Activated CD4-positive, alpha-beta T cell treated with anti-CD3 and anti-CD28 coated beads, Interleukin-2, Interleukin-6, amounts not matched to agents 100 ng/mL and 50 ng/mL, durations not matched to agents 16 hours and 8 hours (primary cell): ENCODE measurements at places on chromosomes 11 and 22.

- no peak for DNase-seq
These were observed 4.6 kb downstream of the C11orf96 start for GRCh38 chr11:43947003-43947500.

DNA sequence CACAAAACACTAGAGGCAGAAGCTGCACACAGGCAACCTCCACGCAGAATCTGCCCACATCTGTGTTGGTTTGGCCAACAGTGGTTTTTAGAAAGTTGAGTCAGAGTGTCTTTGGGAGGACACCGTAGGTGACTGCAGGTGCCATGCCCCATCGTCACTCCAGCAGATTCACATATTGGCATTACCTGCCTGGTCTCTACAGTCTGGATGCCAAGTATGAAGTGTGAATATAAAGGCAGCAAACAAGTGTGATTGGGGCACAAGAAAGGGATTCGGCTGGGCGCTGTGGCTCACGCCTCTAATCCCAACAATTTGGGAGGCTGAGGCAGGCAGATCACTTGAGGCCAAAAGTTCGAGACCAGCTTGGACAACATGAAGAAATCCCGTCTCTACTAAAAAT lies 11.0 kb upstream of the FXYD2 start:
- DNase-seq: no peak

GRCh38 chr11:102757823-102758549 lies 22.4 kb downstream of the MMP10 start:
- no peak for DNase-seq

- DNase-seq: peak; percentile 54
These were observed 2.9 kb upstream of the HTATIP2 start for GRCh38 chr11:20360650-20361049.

- DNase-seq: no peak
These were observed 347.2 kb upstream of the B3GAT1 start for GRCh38 chr11:134759274-134759673.

GRCh38 chr11:114773541-114774338 lies 95.4 kb downstream of the NXPE2 start:
- no peak for DNase-seq

DNA sequence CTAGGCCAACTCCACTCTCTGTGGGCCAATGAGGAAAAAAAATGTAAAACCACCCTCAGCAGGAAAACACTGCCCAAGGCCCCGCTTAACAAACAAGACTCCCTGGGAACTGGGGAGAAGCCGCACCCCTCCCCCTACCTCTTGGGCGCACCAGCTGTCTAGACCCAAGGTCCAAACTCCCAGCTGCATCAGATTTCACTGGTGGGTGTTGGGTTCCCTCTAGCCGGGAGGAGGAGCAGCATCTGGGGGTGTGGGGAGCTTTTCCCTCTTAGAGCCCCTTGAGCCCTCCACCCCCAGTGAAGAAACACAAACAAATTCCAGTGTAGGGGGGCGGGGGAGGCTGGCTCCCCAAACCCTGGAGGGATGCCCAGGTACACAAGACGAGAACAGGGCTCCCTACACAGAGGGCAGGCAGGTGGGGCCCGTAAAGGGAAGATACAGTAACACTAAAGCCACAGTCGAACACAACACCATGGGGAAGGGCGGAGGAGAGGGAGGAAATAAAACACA lies 64.9 kb downstream of the NECTIN1 start:
- DNase-seq: no peak

DNA sequence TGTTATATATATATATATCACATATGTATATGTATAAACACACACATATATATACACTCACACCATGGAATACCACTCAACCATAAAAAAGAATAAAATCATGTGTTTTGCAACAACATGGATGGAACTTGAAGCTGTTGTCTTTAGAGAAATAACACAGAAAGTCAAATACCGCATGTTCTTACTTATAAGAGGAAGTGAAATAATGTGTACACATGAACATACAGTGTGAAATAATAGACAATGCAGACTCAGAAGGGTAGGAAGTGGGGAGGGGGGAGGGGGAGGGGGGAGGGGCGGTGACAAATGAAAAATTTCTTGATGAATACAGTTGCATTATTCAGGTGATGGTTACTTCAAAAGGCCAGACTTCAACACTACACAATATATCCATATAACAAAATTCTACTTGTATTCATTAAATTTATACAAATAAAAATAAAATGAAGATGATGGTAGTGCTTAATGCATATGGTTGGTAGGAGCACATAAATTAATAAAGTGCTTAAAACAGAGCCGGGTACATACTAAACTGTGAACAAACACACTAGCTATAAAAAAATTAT lies 5.8 kb upstream of the OR5B2 start:
- DNase-seq: no peak

- DNase-seq: no peak
These were observed 63.7 kb downstream of the MAML2 start for GRCh38 chr11:96279018-96279895.

GRCh38 chr11:116376547-116376946 lies 396.2 kb downstream of the BUD13 start:
- DNase-seq: no peak

GRCh38 chr22:43853328-43853931 lies 8.9 kb downstream of the SULT4A1 start:
- DNase-seq: no peak

DNA sequence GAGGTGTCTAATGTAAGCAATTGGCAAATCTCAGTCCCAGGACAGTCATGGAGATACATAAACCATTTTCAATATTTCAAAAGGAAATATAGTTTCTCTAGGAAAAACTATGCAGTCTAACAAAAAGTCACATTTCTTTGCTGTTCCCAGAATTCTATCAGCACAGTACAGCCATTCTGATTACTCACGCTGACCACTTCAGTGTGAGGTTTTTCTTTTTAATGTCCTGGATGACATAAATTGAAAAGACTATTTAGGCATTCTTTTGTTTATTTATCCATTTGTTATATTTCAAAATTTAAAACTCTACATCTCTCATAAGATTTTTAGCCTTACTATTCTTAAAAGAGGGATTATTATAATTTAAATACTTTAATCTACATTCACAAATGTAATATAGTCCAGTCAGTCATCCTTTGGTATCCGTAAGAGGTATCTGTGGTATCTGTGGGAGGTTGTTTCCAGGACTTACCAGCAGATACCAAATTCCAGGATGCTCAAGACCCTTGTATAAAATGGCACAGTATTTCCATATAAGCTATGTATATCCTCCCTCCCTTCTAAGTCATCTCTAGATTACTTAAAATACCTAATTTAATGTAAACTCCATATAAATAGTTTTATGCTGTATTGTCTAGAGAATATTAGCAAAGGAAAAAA lies 331.1 kb upstream of the PITPNB start:
- no peak for DNase-seq

GRCh38 chr22:35329114-35329847 lies 29.6 kb downstream of the TOM1 start:
- peak; percentile 67 for DNase-seq

DNA sequence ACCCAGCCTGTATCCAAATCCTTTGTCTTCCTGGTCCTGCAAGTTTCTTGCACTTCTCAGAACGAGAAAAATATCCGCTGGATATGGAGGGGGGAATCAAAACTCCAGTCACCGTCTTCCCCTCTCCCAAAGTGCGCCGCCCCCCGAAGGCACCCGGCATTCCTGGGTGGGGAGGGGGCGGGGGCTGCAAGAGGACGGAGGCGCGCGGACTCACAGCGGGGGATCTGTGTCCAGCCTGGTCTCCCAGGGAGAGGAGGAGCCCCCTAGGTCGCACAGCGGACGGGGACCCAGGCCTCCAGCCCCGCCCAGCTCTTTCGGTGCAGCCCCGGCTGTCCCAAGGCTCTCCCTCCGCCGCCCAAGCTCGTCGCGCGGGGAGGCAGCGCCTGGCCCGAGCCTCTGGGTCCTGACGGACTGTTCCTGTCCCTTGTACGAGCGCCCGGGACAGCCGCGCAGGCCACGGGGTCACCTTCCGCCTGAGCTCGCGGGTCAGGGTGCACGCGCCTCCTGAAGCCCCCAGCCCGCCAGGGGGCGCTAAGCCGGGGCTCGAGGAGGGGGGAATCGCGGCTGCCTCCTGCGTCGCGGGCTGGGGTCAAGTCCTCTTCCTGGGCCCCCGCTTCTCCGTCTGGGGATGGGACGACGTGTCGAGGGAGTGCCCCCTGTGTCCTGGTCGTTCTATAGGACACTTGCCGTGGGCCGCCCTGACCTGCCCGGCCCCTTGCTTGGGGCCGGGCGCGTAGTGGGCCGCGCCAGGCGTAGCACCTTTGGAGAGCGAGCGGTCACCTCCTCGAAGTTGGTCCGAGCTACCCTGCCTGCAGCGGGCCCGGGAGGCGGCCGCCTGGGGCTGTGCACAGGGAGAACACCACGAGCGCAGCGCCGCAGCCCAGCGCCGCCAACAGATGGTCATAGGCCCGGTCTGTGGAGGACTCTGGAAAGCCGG lies 2.4 kb upstream of the WNT11 start:
- peak; percentile 85 for DNase-seq

DNA sequence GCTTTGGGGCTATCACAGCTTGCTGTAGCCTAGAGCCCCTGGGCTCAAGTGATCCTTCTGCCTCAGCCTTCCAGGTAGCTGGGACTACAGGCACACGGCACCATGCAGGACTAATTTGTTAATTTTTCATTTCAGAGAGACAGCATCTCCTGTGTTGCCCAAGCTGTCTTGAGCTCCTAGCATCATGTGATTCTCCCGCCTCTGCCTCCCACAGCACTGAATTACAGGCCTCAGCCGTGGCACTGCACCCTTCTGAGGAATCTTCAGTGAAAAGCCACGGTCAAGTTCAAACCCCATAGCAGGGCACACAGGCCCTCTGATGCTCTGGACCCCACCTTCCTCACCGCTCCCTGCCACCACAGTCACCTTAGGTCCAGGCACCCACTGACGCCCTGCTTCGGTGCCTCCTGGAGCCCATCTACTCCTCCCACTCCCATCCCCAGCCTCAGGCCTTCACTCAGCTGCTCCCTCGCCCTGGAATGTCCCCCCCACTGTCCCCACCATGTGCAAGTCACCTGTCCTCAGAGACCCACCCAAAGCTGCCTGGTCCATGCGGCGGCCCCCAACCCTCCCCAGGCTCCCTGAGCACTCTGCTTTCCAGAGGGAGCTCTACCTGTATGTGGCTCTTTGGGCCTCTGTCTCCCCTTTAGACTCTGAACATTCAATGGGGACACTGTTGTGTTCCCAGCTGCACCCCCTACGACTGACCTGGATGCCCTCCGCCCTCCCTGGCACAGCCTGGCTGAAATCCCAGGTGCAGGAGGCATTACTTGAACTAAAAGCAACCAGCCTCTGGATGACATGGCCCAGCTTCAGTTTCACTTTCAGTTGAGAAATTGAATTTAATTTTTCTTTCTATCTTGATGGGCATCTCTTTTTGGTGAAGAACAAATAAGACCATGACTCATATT lies 1.6 kb downstream of the APOL2 start:
- DNase-seq: peak; percentile 55

GRCh38 chr11:134610116-134610910 lies 198.3 kb upstream of the B3GAT1 start:
- no peak for DNase-seq

DNA sequence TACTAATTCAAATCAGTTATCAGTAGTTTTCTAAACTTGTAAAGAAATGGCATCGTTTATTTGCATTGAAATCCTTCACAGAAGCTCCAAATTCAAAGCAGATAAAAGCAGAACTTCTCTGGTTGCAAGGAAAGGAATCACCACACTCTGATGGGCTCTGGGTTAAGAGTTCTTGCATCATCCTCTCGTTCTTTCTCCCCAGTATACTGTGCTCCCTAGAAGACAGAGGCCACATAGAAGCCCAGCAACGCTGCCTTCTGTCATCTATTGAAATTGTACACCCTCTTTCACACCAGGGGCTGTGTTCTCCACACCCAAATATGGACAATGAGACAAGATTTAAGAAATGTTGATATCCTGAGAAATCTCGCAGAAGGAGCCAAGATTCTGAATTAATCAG lies 29.3 kb downstream of the FAT3 start:
- no peak for DNase-seq

- no peak for DNase-seq
These were observed 1.6 kb downstream of the NFAM1 start for GRCh38 chr22:42430528-42431125.

DNA sequence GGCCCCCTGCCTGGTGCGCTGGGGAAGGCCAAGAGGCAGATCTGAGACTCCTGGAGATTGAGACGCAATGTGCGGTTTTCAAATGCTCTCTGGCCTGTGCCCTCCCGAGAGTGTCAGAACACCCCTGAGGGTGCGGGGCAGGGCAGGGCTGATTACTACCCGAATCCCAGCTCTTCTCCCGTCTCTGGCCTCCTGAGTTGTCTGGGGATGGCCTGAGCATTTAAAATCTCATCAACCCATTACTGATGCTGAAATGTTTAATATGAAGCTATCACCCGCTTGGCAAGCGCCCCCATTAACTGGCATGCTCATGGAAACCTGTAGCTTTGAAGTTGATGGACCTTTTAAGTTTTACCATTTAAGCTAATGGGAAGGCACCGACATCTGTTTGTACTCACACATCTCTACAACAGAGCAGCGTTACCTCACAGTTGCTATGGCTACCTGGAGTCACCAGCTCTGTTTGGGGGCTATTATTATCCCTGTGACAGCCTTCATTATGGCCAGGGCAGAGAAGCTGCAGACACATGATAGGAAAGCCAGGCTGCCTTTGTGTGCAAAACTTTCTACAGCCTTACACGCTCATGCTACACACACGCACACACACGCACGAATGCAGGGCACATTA lies 3.6 kb upstream of the MB start:
- no peak for DNase-seq

DNA sequence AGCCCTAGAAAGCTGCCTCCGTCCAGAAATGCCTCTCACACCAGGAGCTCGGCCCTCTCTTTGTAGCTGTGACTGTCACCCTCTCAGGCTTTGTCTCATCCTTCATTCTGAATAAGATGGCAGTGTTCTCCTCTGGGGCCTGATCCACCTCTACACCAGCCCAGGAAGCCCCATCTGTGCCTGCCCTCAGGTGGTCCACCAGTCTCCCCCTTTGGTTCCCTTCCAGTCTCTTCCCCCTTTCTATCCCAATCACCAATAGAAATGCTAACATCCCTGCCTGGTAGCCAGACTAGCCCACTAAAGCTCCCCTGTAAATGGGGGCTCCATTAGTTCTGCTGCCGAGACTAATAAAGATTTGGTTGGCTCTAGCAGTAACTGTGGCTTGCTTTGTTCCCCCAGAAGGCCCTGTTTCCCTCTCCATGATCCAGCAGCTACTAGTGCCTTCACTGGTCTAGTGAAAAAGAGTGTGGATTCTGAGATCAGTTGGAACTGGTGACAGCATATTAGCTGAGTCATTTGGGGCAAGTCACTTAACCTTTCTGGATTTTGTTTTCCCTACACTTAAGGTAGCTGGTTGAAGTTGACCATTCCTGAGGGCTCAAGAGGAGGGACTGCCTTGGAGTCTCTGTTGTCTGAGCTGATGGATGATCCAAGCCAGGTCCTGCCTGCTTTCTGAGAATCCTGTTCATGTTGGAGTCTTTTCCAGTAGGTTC lies 16.2 kb downstream of the PLEKHB1 start:
- no peak for DNase-seq

GRCh38 chr11:62242021-62242420 lies at the start of gene SCGB1D2:
Gene SCGB1D2, plus strand, starts transcription at chr11:62242239. Its CDS starts 69 bp downstream, at chr11:62242308.
- no peak for DNase-seq

GRCh38 chr22:37943136-37943824 lies 10.1 kb downstream of the C22orf23 start:
- no peak for DNase-seq
